ELR (cell line): ENCODE measurements at places on chromosomes 12 and 14.

DNA sequence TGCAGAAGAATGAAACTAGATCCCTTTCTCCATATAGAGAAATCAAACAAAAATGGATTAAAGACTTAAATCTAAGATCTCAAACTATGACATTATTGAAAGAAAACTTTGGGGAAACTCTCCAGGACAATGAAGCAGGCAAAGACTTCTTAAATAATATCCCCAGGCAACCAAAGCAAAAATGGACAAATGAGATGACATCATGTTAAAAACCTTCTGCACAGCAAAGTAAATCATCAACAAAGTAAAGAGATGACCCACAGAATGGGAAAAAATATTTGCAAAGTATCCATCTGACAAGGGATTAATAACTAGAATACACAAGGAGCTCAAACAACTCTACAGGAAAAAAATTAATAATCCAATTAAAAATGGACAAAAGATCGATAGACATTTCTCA lies 101.0 kb downstream of the RALGAPA1 start:
- DNase-seq, result no peak

DNA sequence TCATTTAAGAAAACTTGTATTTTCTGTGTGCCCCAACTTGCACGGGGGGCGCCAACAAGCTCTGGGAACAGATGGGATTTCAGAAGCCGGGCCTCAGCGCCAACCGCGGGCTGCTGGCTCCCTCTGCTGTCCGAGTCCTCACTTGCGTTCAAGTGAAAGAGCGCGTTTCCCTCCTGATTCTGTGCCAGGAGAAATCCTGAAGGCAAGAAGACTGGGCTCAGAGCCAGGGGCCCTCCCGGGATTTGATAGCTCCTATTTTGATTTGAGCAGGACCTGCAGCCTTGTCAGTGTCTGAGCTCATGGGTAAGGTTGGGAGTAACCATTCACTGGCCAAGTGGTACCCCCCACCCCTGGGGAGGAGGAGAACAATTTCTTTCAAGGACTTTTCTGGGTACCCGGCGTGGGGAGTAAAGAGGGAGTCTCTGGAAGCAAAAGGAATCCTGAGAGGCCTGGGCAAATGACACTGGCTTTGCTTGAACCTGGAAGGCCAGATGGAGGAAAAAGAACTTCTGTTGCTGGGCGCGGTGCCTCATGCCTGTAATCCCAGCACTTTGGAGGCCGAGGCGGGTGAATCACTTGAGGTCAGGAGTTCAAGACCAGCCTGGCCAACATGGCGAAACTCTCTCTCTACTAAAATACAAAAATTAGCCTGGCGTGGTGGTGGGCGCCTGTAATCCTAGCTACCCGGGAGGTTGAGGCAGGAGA lies 179.0 kb upstream of the RGS6 start:
- DNase-seq, result peak; percentile 94

DNA sequence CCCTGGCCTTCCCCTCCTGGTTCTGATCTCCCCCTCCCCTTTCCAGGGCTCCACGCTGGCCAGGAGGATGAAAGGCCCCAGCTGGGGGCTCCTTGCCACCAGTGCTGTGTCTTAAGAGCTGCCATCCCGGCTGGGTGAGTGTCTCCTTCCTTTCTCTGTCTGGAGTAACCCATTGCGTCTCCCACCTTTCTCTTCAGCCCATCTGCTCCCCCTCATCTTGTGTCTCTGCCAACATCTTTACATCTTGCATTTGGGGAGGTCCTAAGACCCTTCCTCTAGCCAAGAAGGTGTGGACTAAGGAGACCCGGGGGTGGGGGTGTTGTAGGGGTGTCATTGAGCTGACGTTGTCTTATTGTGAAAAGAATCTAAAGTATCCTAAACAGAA lies 505 bp downstream of the BCL2L2 start:
- DNase-seq, result no peak

DNA sequence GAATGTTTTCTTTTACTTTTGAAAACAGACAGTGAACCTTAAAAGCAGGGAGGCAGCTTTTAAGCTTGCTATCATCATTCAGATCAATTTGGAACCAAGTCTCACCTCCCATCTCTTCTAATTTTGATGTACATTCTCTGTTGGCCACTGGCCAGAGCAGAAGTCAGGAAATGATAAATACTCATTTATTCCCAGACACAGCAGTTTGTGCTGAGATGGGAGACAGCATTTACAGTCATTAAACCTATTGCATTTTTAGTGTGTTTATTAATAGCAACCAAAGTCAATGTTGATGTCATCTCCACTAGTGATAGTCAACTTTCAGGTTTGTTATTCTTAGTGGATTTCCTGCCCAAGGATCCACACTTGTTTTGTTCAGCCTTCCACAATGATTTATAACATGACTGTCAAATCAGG lies 320.0 kb upstream of the ATP2B1 start:
- DNase-seq, result peak; percentile 25

- no peak for DNase-seq
These were observed 16.0 kb upstream of the AQP2 start for GRCh38 chr12:49934505-49934904.

DNA sequence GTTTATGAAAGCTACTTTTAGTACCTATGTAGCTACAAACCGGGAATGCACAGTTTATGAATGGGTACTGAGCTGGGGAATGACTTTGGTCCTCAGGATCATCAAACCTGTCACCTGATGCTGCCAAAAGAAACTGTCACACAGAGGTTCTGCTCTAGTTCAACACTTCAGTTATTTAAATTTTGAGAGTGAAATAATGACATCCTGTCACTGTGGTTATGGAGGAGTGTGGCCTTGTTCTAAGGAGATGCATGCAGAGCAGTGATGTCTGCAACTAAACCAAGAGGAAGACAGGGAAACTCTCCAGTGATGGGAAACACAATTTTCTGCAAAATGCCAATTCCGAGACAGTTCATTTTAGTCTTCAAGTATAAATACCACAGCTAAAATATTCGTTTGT lies 4.8 kb upstream of the AEBP2 start:
- DNase-seq, result no peak

DNA sequence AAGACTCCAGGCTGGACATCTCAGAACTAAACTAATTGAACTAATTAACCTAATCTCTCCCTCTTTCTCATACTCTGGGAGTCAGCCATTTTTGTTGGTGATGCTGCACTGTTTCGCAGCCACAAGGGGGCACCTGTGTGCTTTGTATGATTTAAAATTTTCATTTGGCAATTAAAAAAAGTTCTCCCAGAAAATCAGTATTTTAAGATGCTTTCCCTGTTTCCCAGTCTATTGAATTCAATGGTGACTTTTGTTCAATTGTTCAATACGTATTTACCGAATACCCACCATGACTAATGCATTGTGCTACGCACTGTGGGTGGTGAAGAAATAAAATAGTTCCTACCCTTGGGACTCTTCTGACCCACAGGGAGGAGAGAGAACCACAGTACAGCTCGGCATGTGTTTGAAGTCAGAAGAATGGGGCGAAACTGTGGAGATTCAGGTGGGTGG lies 63.7 kb downstream of the ZNF664 start:
- peak; percentile 54 for DNase-seq

DNA sequence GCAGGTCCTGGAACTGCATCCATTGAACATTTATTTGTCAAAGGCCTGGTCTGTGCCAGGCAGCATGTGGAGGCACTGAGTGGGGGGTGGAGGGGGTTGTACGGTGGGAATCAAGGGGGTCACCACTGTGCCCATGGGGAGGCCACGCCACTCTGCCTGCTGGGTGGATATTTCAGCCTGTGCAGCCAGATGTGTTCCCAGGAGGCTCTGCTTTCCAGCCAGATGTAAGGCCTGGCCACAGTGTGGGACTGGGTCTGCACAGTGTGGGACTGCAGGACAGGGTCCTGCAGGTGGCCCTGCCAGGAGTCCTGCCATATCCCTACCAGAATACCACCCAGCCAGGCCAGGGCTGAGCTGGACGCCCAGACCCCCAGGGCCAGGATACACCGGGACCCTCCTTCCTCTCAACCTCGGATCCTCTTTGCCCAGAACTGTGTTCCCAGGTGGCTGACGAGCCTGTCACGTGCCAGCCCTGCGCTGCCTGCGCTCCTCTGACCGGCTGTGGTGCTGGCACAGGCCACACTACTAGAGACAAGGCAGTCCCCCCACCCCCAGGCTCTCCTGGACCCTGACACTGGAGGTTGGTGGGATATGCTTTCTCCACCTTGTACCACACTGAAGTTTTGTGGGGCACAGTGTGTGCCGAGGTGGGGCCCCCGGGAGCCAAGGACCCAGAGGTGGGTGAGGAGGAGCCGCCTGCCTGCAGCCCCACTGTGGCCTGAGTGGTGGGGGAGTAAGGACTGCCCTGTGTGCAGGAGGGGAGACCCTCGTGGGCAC lies 17.5 kb downstream of the XRCC3 start:
- no peak for DNase-seq

DNA sequence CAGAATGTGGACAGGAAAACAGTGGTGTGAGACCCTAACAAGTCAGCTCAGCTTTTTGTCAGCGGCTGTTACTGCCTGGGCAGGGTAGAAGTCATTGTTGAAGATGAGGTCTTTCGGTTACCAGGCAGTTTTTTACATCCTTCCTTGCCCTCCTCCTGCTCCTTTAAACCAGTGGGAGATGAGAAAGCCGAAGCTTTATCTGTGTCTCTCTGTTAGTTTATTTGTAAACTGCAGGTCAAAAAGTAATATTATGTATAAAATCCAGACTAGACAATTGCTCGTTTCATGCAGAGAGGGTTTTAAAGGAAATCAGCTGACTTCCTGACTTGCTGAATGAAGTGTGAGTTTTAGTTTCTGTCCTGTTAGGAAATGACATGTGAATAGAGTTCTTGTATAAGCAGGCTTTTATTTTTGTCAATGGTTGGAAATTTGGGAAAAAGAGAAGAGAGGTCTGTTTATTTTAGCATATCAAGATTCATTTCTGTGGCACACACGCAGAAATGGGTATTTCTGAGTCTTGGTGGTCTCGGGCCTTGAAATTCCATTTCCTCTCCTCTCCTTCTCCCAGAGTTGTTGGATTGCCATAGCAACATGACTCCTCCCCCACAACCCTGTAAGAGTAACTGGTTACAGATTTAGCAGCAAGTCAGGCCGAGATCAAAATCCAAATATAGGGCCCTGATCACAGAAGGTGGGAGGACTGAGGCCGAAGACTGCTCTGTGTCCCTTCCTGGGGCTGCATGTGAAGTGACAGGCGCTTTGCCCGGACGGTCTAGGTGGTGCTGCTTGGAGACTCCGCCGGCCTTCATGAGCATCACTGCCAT lies 60.8 kb downstream of the SAMD4A start:
- peak; percentile 36 for DNase-seq

GRCh38 chr12:62653740-62654139 lies 187.1 kb downstream of the MON2 start:
- no peak for DNase-seq

DNA sequence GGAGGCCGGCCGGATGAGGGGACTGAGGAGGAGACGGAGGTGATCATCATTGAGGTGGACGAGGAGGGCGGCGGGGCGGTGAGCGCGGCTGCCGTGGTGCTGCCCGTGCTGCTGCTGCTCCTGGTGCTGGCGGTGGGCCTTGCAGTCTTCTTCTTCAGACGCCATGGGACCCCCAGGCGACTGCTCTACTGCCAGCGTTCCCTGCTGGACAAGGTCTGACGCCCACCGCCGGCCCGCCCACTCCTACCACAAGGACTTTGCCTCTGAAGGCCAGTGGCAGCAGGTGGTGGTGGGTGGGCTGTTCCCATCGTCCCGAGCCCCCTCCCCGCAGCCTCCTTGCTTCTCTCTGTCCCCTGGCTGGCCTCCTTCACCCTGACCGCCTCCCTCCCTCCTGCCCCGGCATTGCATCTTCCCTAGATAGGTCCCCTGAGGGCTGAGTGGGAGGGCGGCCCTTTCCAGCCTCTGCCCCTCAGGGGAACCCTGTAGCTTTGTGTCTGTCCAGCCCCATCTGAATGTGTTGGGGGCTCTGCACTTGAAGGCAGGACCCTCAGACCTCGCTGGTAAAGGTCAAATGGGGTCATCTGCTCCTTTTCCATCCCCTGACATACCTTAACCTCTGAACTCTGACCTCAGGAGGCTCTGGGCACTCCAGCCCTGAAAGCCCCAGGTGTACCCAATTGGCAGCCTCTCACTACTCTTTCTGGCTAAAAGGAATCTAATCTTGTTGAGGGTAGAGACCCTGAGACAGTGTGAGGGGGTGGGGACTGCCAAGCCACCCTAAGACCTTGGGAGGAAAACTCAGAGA lies 9.6 kb downstream of the MMP14 start:
- no peak for DNase-seq

DNA sequence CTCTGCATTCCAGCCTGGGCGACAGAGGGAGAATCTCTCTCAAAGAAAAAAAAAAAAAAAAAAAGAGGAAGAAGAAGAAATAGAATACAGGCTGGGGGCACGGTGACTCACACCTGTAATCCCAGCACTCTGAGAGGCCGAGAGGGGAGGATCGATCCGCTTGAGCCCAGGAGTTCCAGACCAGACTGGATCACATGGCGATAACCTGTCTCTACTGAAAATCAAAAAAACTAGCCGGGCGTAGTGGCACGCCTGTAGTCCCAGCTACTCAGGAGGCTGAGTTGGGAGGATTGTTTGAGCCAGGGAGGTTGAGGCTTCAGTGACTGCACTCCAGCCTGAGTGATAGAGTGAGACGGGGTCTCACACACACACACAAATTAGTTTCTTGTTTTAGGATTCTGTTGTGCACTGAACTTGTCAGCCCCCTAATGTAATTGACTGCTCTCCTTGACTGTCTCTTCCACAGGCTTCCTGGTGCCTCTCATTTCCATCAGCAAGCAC lies 963 bp upstream of the TINF2 start:
- DNase-seq, result peak; percentile 49

DNA sequence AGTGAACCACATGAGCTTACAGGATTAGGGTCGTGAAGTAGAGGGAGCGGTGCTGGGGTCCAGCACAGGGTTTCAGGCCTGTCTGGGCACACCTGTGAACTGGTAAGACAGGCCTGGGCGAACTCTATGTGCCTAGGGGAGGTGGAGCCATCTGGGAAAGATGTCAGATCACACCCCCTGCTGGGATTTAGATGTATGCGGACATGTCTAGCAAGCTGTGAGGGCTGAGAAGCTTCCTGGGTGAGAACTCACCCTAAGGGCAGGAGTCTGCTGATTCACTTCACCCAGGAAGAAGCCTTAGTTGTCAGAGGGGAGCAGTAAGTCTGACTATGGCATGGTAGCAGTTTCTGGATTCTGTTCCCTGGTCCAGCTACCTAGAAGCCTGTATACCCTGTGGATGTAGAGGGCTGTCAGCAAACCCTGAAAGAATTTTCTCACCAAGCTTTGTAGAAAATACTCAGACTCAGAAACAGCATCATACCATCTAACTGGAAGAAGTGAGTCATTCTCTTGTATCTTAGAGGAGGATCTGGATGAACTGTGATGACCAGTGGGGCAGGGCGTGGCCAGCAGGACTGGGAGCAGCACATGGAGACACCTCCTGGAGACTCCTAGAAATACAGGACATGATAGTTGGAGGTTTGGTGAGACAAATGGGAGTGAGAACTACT lies 11.2 kb upstream of the PYGL start:
- DNase-seq, result peak; percentile 98

- DNase-seq, result no peak
These were observed 24.4 kb upstream of the TC2N start for GRCh38 chr14:91891721-91892220.

GRCh38 chr12:128250096-128250495 lies 16.9 kb upstream of the TMEM132C start:
- DNase-seq, result no peak

GRCh38 chr14:58298477-58299400 lies at the start of gene ARID4A:
Gene ARID4A, plus strand, starts transcription at chr14:58298555. Its CDS starts 1,300 bp downstream, at chr14:58299855.
- no peak for DNase-seq

- DNase-seq, result peak; percentile 98
These were observed 85.1 kb downstream of the DIP2B start for GRCh38 chr12:50589650-50590435.
